ENCODE measurements at places on chromosomes 4 and X. TPM values are rescaled to one million over a fixed set of nuclear protein-coding genes. Genes with fewer than 3 reads are reported as not detected.

Gene FGF16
- total RNA-seq, result not detected

Gene OTC
- total RNA-seq, result 0.32 TPM

Gene ANAPC4
- total RNA-seq, result 16.2 TPM

Gene NAT8L
- 8.8 TPM for total RNA-seq

Gene APBB2
- 53.0 TPM for total RNA-seq

Gene ADGRG4
- total RNA-seq, result 0.03 TPM

Gene KLHL34
- total RNA-seq, result 1.6 TPM

Gene NEXMIF
- total RNA-seq, result 0.24 TPM

Gene TRIM60
- total RNA-seq, result not detected

Gene TMEM31
- total RNA-seq, result not detected

Gene FGF13
- total RNA-seq, result 2.4 TPM

Gene PALLD
- 625 TPM for total RNA-seq
